Right lung (tissue), 10 donors: ENCODE measurements at places on chromosomes 13 and 19.

DNA sequence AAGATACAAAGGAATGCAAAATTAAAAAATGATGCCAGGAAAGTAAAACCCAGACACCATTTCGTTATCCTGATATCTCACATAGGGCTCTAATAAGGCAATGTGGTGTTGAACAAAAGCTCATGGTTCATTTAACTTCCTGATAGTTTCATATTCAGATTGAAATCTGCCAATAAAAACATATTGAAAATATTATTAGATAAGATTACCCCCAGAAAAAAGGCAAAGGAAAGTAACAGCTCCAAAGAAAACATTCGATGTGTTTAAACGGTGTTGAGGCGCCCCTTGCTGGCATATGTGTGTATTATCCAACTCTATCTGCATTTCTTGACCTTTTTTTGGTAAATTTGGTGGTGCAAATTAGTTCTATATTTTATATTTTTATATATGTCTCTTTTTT, 75.9 kb downstream of the ESD start:
- peak; percentile 40 for DNase-seq

DNA sequence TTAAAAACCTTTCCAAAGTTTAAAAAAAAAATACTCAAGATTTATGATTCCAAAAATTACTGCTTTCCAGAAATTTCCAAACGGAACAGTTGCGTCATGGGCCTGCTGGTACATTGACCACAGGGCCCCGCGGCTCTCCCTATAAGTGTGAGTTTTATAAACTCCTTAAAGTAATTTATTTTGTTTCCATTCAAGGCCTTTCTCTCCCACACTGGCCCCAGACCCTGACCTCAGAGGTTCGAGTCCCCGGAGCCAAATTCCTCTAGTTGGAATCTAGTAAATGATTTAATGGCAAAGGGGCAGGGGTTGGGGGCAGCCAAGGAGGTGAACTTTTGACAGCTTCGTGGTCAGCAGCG, 97.5 kb downstream of the INSR start:
- DNase-seq: no peak

GRCh38 chr13:95222733-95223018, 78.6 kb downstream of the ABCC4 start:
- DNase-seq: no peak

- no peak for DNase-seq
These were observed 3.6 kb upstream of the LIN7B start for GRCh38 chr19:49110567-49110966.

GRCh38 chr19:30742406-30742938, 370.3 kb downstream of the ZNF536 start:
- no peak for DNase-seq

- no peak for DNase-seq
These were observed 60.0 kb downstream of the MLLT1 start for GRCh38 chr19:6219586-6220290.

- no peak for DNase-seq
These were observed 282.9 kb downstream of the KLF5 start for GRCh38 chr13:73341748-73342147.

- DNase-seq: no peak
These were observed 5.4 kb upstream of the OLFM2 start for GRCh38 chr19:9941671-9942070.

- DNase-seq: no peak
These were observed 761.5 kb downstream of the EFNB2 start for GRCh38 chr13:105773863-105774538.

GRCh38 chr13:98664047-98664446, 87.1 kb upstream of the STK24 start:
- DNase-seq: no peak

DNA sequence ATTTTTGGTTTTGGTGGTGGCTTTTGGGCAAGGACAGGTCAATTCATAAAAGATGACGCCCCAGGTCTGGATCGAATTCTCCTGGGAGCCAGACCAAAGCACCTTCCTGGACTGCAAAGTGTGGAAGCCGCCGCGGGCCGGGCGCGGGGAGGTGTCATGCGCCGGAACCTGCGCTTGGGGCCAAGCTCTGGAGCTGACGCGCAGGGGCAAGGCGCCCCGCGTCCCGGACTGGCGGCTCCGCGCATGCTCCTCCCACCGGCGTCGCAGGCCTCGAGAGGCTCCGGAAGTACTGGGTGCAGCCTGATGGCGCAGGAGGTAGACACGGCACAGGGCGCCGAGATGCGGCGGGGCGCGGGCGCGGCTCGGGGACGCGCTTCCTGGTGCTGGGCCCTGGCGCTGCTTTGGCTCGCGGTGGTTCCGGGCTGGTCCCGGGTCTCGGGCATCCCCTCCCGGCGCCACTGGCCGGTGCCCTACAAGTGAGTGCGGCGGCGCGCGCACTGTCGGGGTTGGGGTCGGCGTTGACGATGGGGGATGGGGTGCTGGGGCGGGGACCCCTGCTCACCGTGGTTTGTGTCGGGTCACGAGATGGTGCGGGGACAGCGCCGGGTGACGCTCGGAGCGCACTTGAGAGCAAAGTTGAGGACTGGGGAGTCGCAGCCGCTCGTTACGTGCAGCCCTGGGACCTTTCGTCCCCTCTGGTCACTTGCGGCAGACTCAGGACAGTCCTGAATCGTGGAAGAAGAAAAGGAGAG, at the start of gene CLN5:
Gene CLN5 (plus strand): TSS at position 286 of the 752 bp plus-strand sequence. CDS start 18 bp downstream, at position 304.
- peak; percentile 92 for DNase-seq

GRCh38 chr13:25347151-25347550, 24.6 kb upstream of the ATP8A2 start:
- DNase-seq: no peak

GRCh38 chr13:98842070-98842469, 89.6 kb upstream of the SLC15A1 start:
- no peak for DNase-seq

- no peak for DNase-seq
These were observed 36.2 kb downstream of the SPATA13 start for GRCh38 chr13:24196593-24197197.

DNA sequence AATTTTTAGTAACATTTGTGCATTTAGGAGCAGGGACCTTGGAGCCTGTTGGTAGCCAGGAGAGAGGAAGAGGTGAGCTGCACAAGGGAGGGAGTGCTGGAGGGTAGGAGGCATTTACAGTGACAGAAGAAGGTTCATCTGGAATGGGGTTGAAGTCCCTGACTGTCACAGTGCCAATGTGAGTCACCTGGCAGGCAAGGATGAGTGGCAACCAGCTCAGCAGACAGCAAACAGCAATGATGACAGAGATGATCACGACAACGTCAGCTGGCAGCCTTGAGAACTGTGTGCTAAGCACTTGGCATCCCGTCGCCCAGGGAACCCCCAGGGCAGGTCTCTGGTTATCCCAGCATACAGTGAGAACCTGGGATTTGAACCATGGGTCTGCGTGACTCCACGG, 2.6 kb downstream of the OR10H5 start:
- no peak for DNase-seq

DNA sequence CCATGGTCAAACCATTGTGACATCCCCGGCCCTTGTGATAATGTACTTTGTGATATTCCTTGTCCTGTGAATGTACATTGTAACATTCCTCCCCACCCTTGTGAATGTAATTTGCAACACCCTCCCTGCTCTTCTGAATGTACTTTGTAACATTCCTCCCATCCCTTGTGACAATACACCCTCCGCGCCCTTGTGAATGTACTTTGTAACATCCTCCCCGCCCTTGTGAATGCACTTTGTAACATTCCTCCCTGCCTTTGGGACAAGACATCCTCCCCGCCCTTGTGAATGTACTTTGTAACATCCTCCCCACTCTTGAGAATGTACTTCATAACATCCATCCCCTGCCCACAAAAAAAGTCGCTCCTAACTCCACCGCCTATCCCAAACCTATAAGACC, 17.1 kb downstream of the ZNF846 start:
- no peak for DNase-seq

DNA sequence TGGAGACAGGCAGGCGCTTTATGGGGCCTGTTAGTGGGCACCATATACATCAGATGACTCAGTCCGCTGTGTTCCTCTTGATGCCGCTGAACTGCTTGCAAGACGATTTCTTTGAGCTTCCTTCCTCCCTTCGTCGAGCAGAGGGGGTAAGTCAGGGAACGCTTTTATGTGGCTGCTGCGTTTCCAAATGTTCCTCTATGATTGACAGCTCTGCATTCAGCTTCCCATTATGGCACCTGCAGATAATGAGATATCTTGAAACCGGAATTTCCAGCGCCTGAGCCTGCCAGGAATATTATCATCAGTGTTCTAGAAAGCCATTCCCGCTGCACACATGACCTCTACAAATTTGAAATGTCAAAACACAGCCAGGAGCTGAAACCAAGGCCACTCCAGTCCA, 257.0 kb downstream of the TSHZ3 start:
- DNase-seq: no peak

- no peak for DNase-seq
These were observed 102.5 kb upstream of the SLITRK1 start for GRCh38 chr13:83984793-83985192.

GRCh38 chr19:29578349-29578748, 27.7 kb upstream of the POP4 start:
- DNase-seq: no peak

GRCh38 chr13:42348576-42348975, 76.6 kb downstream of the AKAP11 start:
- DNase-seq: no peak

GRCh38 chr13:41061914-41062837, 867 bp downstream of the WBP4 start:
- DNase-seq: no peak

DNA sequence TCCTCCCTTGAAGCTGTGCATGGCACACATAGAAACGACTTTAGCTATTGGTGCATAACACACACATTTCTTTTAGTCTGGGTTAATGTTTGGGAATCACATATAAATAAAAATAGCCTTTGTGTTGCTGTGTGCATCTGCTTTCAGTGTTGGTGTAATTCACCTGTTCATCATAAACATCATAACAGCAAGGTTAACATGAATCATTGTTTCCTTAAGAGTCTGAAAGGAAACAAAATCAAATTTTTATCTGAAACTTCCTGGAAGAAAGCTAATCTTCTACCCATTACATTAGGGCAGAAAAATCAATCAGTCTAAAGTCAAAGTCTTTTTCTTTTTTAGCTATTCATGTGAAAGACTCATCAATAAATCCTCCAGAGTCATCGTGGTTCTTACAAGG, 35.0 kb upstream of the TNFSF11 start:
- no peak for DNase-seq

GRCh38 chr13:41762796-41763195, 198.1 kb downstream of the VWA8 start:
- no peak for DNase-seq

- DNase-seq: no peak
These were observed 154.2 kb downstream of the TNFRSF19 start for GRCh38 chr13:23724196-23724970.

DNA sequence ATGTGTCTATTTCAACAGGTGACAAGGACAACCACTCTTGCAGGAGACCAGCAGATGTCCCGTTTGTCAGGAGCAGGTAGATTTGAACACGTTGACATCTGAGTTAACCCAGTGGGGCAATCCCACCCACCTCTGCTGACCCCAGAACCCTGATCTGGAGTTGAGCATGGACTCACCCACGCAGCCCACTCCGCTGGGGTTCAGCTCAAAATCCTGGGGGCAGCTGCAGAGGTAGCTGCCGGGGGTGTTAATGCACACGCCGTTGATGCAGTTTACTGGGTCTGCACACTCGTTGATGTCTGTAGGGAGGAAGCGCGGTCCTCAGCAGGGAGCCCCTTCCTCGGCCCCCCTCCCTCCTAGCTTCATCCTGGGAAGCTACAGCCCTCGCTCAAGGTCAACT, 39.9 kb downstream of the FBN3 start:
- DNase-seq: no peak

DNA sequence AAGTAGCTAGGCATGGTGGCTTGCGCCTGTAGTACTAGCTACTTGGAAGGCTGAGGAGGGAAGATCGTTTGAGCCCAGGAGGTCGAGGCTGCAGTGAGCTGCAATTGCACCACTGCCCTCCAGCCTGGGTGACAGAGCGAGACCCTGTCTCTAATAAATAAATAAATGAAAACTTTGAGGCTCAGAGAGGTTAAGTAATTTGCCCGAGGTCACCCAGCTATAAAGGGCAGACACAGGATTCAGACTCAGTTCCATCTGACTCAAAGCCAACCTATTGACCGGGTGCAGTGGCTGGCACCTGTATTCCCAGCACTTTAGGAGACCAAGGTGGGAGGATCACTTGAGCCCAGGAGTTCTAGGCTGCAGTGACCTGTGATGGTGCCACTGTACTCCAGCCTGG, 7.4 kb upstream of the OLFM2 start:
- no peak for DNase-seq

- DNase-seq: no peak
These were observed 5.9 kb downstream of the RPL18A start for GRCh38 chr19:17865364-17866311.

DNA sequence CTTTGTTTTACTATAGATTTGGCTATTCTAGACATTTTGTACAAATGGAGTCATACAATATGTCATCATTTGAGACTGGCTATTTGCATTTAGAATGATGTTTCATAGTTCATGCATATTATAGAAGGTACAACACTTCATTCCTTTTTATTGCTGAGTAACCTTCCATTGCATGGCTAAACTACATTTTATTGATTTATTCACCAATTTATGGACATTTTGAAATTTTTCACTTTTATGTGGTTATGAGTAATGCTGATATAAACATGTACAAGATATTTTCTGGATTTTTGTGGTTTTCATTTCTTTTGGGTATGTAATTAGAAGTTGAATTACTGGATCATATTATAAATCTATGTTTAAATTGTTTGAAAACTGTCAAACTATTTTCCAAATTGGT, 710.3 kb upstream of the SLITRK5 start:
- no peak for DNase-seq

GRCh38 chr13:46604226-46604990, 51.4 kb downstream of the LRCH1 start:
- no peak for DNase-seq

DNA sequence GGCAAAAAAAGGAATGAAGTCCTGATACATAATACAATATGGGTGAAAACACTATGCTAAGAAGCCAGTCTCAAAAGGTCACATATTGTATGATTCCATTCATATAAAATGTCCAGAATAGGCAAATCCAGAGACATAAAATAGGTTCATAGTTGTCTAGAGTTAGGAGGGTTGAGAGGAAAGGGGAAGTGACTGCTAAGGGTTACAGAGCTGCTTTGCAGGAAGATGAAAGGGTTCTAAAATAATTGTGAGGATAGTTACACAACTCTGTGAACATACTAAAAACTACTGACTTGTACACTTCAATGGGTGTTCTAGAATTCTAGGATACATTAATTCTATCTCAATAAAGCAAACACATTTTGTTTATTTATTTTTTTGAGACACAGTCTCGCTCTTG, 25.7 kb downstream of the CAB39L start:
- DNase-seq: no peak

DNA sequence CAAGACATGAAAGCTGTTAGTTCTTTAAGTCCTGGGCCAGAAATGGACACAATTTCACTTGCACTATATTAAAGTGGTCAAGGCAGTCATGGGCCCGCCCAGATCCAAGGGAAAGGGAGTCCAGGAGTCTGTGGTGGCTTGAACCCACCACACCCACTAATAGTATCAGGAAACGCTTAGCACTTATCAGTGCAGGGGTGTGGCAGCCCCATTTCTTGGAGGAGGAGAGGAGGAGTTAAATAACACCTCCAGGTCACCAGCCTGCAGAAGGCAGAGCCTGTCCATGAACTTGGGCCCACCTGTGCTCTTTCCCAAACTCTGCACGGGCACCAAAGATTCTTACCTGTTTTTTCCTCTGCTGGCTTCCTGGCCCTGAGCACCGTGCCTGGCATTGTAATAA, 5.4 kb upstream of the NTN5 start:
- no peak for DNase-seq
